ENCODE measurements at places on chromosomes 3 and 15.
A peak's percentile ranks its signal among the peaks of the same experiment; 100 is the strongest.

- no peak for DNase-seq
These were observed 121.8 kb downstream of the OXSM start for GRCh38 chr3:25911525-25912295.

DNA sequence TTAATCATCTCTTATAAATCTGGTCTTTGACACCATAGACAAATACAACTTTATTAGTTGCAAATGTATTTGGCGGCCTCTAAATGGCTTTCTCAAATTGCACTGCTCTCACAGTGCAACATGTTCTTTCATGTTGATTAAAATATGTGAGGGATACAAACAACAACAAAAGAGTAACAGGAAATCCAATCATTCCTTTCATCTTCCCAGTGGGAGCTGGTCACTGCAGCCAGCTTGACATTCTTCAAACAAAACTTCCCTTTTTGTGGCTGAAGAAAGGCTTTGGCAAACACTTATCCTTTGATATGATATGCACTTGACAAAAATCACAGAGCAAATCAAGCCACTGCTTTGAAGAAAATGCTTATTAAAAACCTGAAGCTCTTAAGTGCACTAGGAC lies 973.6 kb downstream of the EPHA3 start:
- DNase-seq = no peak

- no peak for DNase-seq
These were observed 42.7 kb downstream of the DUT start for GRCh38 chr15:48373821-48374451.

DNA sequence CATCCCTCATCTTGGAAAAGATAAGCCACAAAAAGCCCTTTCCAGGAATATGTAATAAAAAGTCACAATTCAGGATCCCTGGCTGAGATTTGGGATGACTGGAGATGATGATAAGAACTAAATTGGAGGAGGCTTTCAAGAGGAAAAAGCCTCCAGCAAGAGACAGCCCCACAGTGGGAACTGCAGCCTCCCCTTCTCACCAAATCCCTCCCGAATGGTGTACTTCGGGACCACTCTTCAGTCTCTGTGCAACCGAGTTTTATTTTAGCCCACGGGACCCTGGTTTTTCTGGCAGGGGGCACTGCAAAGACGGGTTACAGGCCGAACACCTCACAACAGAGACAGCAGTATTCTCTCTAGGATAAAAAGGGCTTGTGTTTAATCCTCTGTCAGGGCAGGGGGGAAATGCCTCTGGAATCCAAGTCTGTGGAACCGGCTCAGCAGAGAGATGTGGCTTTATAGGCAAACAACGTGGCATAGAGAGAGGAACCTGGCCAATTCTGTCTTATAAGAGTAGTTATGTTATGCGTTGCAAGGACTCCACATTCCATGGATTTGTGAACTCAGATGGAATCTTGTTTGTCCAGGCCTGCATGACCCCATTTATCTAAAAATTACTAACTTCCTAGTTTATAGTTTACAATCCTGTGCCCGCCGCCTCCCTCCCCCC lies 1.2 kb upstream of the LMCD1 start:
- no peak for DNase-seq

- no peak for DNase-seq
These were observed 2.2 kb downstream of the TGFBR2 start for GRCh38 chr3:30608598-30608947.

GRCh38 chr15:72420576-72420975 lies 22.5 kb downstream of the TMEM202 start:
- no peak for DNase-seq

- DNase-seq = no peak
These were observed 16.1 kb downstream of the PAQR9 start for GRCh38 chr3:142947352-142947751.

- DNase-seq = no peak
These were observed 56.3 kb upstream of the CGNL1 start for GRCh38 chr15:57319919-57320560.

DNA sequence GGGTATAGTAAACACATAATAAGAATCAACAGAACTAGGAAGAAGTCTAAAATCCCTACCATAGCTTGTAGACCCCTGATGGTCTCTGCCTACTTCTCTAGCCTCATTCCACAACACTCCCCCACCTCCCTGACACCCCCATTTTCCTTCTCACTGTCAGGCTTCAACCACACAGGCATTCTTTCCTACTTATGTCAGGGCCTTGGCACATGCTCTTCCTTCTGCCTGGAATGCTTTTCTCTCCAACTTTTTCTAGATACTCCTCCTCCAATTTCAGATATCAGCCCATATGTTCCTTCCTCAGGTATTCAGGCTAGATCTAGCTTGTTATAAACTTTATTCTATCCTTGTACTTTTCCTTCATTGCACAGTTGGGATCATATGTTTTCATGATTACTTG lies 106.0 kb upstream of the MRPL3 start:
- no peak for DNase-seq

DNA sequence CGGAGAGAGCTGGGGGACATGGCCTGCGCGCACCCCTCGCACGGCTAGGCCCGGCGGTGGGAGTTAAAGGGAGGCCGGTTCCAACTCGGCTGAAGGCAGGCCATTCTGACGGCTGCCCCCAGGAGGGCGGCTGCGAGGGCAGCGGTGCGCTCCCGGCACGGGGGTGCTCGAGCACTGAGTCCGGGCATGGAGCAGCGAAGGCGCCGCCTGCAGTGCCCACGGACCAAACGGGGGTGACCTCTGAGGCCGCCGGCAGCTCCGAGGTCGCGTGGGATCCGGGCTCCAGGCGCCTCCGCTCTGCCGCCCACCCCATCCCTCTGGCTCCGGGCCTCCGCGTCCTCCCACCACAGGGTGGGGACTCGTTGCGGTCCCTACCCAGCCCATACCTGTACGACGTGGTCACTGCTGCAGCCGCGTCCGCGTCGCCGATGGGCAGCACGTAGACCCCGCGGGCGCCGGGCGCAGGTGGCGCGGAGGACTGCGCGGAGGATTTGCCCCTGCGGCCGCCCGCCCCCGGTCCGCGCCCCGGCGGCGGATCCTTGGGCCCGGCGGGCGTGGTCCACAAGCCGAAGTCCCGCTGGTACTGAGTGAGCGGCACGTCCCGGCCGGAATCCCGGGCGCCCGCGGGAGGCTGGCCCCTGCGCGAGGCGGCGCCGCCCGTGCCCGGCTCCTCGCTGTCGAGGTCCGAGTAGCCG lies 469 bp downstream of the MAP6D1 start:
- no peak for DNase-seq

- no peak for DNase-seq
These were observed 62.6 kb downstream of the OSBPL10 start for GRCh38 chr3:31918179-31919150.

DNA sequence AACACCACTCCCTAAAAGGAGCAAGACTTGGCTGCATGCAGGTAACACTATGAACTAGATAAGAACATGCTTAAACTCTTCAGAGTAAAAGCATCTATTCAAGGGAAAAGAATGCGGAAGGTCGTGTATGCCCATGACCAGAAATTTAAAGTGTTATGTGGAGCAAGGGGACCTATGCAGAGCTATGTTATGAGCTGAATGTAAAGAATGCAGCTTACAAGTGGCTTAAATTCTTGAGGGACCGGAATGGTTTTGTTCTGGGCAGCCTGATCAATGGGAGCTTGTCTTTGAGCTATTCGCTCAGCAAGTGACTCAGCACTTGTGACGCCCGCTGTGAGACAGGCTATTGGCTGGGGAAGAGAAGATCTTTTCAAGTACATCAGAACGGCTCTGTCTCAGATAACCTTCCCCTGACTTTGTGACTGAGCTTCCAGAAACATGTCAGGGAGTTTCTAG lies 367.5 kb upstream of the THBS1 start:
- no peak for DNase-seq

DNA sequence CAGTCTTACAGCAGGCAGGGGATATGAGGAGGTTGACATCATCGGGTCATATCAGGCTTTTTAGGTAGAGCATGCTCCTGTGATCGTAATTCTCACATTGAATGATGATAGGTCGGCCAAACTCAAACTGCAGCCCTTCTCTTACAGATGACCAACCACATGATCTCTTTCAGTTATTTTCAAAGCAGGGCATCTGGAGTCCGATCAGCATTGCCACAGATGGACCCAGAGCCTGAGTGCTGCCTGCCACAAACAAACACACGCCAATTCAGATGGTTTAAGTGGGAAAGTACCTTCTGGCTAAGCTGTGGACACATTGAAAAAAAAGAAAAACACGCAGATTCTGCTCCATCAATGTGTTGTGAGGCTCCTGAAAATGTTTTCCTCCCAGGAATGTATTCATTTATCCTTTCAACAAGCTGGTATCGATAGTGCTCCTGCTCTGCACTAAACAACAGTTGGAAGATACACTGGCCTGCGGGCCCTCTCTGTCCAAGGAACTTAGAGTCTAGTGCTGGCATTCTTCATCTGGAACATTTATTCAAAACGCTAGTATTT lies 31.2 kb downstream of the ARPP21 start:
- no peak for DNase-seq

- no peak for DNase-seq
These were observed 64.8 kb upstream of the CSTA start for GRCh38 chr3:122260206-122260605.

- no peak for DNase-seq
These were observed 210.2 kb downstream of the XXYLT1 start for GRCh38 chr3:195060531-195061291.

DNA sequence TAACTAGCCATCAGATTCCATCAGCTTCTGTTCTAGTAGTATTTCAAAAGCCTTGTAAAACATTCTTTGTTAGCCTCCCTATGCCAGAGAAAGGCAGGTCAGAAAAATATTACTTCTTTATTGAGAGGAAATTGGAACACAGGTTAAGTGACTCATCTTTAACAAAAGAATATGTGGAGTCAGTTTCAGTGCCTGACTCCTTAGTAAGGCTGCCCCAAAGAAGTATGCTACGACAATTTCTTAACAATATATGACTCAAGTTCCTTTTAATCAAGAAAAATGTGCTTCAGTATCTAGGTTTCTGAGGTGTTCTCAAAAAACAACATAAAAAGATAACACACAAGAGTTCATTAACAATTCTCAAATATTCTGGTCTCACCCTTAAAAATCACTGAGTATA lies 139.2 kb downstream of the VPS13C start:
- DNase-seq = no peak

DNA sequence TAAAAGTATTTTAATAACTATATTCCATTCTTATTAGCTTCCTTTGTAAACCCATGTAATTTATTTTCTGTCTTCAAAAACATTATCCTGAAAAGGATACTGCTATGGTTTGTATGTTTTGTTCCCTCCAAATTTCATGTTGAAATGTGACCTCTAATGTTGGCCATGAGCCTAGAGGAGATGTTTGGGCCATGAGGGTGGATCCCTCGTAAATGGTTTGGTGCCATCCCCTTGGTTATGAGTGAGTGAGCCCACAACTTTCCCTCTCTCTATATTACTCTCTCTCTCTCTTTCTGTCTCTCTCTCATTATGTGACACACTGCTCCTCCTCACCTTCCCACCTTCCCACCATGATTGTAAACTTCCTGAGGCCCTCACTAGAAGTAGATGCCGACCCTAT lies 357.7 kb downstream of the MFSD1 start:
- no peak for DNase-seq

- DNase-seq = no peak
These were observed 1.8 kb upstream of the RPP25 start for GRCh38 chr15:74958320-74958907.

DNA sequence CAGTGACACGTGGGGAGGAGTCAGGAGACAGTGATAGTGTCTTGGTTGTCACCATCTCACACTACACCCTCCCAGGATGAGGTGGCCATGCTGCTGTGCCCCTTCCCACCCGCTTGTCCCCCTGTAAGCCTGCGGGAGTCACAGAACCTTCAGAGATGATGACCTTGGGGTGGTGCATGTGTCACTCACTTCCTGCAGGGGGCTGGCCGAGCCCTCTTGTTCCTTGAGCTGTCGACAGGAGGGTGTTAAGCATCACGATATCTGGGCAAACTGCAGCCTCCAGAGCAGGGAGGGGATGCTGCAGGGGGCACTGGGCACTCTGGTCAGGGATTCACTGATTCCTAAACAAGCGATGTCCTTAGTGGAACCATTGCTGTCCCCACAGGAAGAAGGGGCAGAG lies 27.7 kb downstream of the FAH start:
- DNase-seq = no peak

- no peak for DNase-seq
These were observed 1.7 kb upstream of the C3orf33 start for GRCh38 chr3:155807823-155808222.

DNA sequence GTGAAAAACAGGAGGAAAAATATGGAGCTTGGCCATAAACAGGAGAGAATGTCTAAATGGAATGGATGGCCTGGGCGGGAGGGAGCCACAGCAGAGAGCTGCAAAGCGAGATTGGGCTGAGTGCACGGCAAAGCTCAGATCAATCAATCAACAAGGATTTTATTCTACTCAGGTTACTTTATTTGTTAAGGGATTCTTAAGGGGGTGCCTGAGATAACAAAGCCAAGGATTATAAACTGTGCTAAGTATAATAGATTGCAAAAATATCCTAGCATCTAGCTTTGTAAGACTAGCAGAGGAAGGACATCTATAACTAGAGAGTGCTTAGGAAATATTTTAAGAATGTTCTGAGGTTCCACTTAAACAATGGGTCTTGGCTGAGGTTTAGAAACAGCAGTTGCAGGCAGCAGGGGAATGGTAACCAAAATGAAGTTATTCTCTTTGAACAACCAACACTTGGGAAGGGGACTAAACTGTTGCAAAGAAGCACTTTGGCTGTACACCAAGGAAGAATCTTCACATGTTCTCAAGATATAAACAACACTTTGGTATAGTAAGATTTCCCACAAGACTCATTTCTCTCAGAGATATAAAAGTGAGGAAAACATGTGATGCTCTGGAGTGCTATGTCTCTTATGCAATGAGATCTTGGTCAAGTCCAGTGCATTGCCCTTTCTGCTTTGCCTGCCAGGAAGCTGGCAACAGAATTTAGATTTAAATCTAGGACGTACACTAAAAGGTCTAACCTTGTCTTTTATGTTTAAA lies 35.5 kb downstream of the TMEM212 start:
- DNase-seq = no peak

DNA sequence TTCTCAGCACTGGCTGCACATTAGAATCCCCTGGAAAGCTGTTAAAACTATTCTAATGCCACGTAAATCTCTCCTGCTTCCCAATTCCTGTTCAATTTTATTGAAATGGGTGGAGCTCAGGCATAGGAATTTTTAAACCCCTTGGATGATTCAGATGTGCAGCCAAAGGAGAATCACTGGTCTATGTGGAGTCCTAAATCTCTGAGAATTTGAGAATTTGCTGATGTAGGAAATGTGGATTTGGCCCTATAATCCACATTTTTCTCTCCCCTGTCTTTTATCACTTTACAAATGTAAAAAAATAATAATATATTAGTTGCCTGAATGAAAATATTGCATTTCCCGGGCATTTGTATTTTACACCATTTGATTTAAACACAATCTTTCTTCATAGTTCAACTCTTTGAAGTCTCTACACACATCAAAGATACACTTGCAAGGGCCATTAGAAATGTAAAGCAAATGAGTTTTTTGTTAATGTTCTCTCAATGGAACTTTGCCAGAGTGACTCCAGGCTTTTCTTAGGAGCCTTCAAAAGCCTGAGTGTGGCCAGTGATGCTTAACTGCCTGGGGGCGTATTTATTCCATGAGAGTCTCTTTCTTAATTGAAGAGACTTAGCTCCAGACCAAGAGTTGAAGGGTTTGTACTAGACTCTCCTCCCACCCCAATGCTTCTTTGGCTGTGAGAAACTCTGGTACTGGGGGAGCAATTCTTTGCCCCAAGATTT lies 48.8 kb upstream of the PTX3 start:
- DNase-seq = peak; percentile 12
